Right renal pelvis (tissue), 4 donors: ENCODE measurements at places on chromosomes 5 and 9. TPM values are rescaled to one million over a fixed set of nuclear protein-coding genes. Genes with fewer than 3 reads are reported as not detected.

- DNase-seq, result no peak
Observed at GRCh38 chr9:115367321-115367720, 249.4 kb upstream of the TNC start.

DNA sequence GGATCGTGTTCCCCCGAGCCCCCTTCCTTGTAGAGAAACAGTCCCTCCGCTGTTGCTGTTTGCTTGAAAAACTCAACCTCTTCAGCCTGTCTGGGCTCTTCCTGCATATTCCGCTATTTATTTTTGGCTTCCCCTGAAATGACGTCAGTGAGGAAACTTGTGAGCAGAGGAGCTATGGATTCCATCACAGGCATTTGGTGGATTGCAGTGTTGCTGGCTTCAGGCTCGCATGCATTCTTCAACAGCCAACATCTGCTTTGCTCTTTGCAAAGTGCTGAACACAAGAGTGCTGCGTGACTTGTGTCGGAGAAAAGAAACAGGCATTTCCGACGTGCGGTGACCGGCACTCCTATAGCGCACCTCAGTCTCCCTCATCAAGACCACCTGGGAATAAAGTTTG, 232.7 kb downstream of the RFK start:
- no peak for DNase-seq

- DNase-seq, result no peak
Observed at GRCh38 chr9:130276121-130276520, 10.6 kb downstream of the HMCN2 start.

ZNF474 gene
- 0.93 TPM for polyA plus RNA-seq
